ENCODE measurements at places on chromosomes 1 and 21.

DNA sequence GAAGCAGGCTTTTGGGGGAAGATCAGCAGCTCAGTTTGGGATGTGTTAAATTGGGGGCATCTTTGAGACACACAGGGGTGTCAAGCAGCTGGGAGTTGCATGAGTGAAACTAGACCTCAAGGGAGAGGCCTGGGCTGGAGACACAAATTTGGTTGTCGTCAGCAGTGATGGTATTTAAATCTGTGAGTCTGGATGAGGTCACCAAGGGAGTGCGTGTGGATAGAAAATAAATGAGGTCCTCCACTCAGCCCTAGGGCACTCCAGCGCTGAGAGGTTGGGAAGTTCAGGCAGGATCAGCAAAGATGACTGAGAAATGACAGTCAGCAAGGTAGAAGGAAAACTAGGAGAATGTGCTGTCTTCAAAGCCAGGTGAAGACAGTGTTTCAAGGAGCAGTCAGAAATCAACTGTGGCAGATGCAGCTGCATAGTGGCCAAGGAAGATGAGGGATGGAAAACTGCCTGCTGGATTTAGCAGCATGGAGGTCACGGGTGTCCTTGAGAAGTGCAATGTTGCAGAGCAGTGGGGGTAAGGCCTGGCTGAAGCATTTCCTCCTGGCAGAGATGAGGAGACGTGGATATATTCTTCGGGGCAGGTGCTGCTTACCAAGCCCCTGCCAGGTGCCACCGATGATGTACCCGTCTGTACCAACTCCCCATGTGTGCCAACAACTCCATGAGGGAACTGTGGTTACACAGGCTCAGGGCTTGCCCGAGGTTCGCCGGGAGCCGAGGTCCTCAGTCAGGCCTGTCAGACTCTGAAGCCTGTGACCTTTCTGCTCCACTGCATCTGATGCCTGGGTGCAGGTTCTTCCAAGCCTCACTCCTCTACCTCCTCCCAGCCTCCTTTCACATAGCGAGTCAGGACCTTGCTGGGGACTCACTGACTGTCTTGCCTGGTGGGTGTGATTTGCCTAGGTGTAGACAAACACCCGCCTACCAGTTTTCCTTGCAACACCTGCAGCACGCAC is 11.3 kb downstream of the MAP7D1 start:
- no peak for DNase-seq

GRCh38 chr1:1206376-1206965 is at the start of gene TNFRSF18:
Gene TNFRSF18, minus strand, starts transcription at chr1:1206592. Its CDS starts 21 bp downstream, at chr1:1206571.
- no peak for DNase-seq

- DNase-seq = no peak
These were observed 25.1 kb downstream of the ZBTB17 start for GRCh38 chr1:15950763-15951295.

DNA sequence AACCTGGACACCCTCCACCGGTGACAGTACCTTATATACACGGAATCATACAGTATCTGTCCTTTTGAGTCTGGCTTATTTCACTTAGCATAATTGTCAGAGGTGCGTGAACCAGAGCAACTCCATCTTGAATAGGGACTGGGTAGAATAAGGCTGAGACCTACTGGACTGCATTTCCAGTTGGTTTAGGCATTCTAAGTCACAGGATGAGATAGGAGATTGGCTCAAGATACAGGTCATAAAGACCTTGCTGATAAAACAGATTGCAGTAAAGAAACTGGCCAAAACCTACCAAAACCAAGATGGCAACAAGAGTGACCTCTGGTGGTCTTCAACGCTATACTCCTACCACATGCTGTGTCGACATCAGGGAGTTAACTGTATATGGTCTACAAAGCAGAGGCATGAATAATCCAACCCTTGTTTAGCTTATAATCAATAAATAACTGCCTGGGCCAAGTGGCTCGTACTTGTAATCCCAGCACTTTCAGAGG is 1.4 kb upstream of the FDPS start:
- no peak for DNase-seq

DNA sequence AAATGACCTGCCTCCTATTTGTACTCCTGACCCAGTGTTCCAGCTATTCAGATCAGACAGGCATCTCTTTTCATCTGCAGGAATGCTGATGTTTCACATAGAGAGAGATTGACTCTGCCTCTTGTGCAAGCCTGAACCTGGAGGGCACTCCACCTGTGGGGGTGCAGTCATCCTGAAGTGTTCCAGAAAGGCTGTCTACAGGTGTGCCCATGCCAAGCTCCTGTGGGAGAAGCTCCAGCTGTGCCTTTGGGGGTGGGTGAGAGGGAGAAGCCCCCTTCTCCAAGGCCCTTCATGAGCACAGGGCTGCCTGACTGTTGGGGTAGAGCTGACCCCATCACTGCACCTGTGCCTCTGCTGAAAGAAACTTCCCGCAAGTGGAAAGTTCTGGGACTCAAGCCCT is 22.8 kb downstream of the IFI44 start:
- no peak for DNase-seq

DNA sequence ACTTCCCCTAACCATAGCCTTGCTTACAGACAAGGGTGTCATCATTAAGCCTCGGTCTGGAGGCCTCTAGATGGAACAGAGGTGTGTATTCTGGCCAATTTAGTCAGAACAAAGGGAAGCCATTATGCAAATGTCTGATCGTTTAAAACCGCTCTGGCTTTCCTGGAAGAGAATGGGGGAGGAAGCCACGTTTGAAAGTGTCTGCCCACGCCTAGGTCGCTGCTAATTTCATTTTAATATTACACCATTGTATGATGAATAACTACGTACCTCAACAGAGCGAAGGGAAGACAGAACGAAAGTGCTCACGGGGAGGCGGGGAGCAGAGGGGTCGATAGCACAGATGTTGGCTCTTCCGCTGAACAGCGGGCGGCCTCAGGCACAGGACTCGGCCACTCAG is 41.1 kb upstream of the CSF3R start:
- DNase-seq = no peak

GRCh38 chr1:1432951-1433803 is 2.3 kb upstream of the VWA1 start:
- peak; percentile 81 for DNase-seq

GRCh38 chr1:24507405-24507804 is 4.8 kb downstream of the RCAN3 start:
- no peak for DNase-seq

GRCh38 chr1:40717955-40718354 is 26.5 kb downstream of the NFYC start:
- no peak for DNase-seq

DNA sequence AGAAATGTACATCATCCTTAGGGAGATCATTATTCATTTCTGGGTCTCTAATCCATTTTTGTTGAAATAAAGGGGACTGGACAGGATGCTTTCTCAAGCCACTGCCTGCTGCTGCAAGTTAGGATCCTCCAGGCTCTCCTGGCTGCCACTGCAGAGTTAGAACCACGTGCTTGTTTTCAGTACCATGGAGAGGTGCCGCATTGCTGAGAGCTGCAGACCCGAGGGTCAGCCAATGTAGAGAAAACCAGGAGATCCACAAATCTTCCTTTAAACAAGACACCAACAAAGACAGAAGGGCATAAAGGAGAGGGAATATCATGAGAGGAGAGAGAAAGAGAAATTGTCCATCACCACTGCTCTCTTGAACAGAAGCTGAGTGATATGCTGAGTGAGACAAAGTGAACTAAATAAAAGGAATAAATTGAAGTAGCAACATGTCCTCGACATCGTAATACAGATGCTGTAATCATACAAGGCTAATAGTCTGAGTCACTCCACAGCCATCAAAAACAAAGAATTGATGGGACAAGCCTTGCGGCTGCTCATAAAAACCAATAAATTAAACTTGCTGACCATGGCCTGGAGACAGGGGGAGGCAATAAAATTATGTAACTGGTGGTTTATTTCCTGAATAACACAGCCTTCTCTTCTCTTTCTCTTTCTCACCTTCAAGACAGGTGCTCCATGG is 255.7 kb downstream of the OMA1 start:
- DNase-seq = no peak

GRCh38 chr21:37073417-37074196 is 553 bp downstream of the TTC3 start:
- DNase-seq = no peak

GRCh38 chr1:145955436-145955835 is 2.4 kb downstream of the LIX1L start:
- no peak for DNase-seq

All from 8988T (cell line).